ENCODE measurements at places on chromosomes 2 and 18. TPM values are rescaled to one million over a fixed set of nuclear protein-coding genes. Genes with fewer than 3 reads are reported as not detected.
A peak's percentile ranks its signal among the peaks of the same experiment; 100 is the strongest.

- no peaks in the 10 kb centered on the region for H3K36me3 ChIP-seq
- no peak overlapping the region for H3K27ac ChIP-seq
- no peak overlapping the region for H3K4me3 ChIP-seq
- no peak for DNase-seq
- H3K27me3 ChIP-seq = no peaks in the 10 kb centered on the region
Measured at GRCh38 chr2:21392649-21393048, 268.9 kb downstream of the TDRD15 start.

DNA sequence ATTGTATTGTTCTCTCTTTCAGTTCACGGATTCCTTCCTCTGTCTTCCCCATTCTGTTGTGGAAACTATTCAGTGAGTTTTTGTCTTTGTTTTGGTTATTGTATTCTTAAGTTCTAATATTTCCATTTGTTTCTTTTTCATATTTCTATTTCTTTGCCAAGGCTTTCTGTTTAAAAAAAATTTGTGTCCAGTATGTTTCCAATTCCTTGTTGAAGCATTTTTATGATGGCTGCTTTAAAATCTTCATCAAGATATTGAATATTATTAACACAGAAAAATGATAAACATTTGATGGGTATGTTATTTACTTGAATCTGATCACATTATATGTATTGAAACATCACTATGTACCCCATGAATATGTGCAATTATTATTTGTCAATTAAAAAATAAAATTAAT, 42.4 kb downstream of the ASB1 start:
- H3K4me1 ChIP-seq = no peaks in the 10 kb centered on the region
- no peak overlapping the region for H3K4me3 ChIP-seq
- no peak overlapping the region for H3K27ac ChIP-seq
- no peaks in the 10 kb centered on the region for H3K27me3 ChIP-seq

TUBB8B gene
- total RNA-seq = 1.7 TPM

GRCh38 chr18:44637210-44638033, 43.3 kb upstream of the SETBP1 start:
- no peak overlapping the region for H3K27ac ChIP-seq
- DNase-seq = no peak
- H3K27me3 ChIP-seq = no peaks in the 10 kb centered on the region
- no peaks in the 10 kb centered on the region for H3K4me1 ChIP-seq
- H3K4me3 ChIP-seq = no peak overlapping the region

DNA sequence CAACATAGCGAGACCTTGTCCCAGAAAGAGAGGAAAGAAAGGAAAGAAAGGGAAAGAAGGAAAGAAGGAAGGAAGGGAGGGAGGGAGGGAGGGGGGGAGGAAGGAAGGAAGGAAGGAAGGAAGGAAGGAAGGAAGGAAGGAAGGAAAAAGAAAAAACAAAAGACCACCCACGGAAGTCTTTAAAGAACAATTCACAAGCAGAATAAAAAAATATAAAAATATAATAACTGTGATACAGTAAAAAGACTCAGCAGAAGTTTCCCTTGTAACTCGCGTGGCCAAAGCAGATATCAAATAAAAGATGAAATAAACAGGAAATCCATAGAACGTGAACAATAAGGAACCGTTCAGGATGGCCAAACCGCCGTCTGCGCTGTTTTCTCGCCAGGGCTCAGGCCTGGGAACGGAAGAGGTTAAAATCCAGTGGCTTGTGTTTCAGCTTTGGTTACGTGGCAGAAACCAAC, 1.2 kb upstream of the SLC1A4 start:
- peak overlapping the region; percentile 65 for H3K4me3 ChIP-seq
- no peaks in the 10 kb centered on the region for H3K27me3 ChIP-seq
- peak overlapping the region; percentile 96 for H3K27ac ChIP-seq
- peaks cover 59% of the 10 kb centered on the region for H3K4me1 ChIP-seq
